ENCODE measurements at places on chromosomes 13 and 19.

- peak; percentile 27 for DNase-seq
Measured at GRCh38 chr13:43023289-43023963, at the start of gene DNAJC15. DNAJC15 (plus strand) TSS chr13:43023586; CDS start chr13:43023627, 41 bp downstream.

- no peak for DNase-seq
Measured at GRCh38 chr19:34150558-34150957, 21.7 kb upstream of the LSM14A start.

- DNase-seq = no peak
Measured at GRCh38 chr13:43237616-43238015, 214.2 kb downstream of the DNAJC15 start.

DNA sequence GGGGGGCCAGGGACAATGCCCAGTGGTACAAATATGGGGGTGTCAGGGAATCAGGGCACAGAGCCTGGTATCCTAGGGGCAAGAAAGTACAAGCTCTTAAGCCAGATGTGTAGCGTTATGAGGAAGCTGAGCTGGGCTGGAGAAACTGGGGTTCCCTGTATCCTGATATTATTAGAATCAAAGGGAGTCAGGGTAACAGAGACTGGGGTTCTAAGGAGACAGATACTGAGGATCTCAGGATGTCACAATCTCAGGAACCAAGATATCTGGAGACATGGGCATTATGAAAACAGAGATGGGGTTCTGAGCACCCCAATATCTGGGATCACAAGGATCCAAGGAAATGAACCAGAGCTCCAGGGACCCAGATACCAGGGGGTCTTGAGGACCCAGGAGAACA, 784 bp downstream of the BCL3 start:
- no peak for DNase-seq

GRCh38 chr13:102487330-102487729, 85.5 kb upstream of the FGF14 start:
- DNase-seq = no peak

DNA sequence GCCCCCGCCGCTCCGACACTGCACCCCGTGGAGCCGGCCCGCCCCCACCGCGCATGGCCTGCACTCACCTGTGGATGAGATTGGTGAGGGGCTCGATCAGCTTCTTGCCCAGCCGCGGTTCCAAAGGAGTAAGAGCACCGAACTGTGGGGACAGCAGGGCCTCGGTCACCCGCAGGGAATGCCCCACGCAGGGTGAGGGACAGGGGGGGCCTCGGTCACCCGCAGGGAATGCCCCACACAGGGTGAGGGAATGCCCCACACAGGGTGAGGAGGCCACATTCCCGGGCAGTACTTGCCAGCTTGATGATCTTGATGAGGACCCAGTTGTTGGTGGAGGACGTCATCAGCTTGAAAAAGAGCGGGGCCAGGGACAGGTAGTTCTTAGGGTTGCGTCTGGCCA, 22.3 kb downstream of the AP3D1 start:
- DNase-seq = no peak

GRCh38 chr13:108428691-108429090, 159.2 kb downstream of the TNFSF13B start:
- DNase-seq = no peak

- DNase-seq = no peak
Measured at GRCh38 chr19:41415154-41415571, 12.0 kb downstream of the B3GNT8 start.

DNA sequence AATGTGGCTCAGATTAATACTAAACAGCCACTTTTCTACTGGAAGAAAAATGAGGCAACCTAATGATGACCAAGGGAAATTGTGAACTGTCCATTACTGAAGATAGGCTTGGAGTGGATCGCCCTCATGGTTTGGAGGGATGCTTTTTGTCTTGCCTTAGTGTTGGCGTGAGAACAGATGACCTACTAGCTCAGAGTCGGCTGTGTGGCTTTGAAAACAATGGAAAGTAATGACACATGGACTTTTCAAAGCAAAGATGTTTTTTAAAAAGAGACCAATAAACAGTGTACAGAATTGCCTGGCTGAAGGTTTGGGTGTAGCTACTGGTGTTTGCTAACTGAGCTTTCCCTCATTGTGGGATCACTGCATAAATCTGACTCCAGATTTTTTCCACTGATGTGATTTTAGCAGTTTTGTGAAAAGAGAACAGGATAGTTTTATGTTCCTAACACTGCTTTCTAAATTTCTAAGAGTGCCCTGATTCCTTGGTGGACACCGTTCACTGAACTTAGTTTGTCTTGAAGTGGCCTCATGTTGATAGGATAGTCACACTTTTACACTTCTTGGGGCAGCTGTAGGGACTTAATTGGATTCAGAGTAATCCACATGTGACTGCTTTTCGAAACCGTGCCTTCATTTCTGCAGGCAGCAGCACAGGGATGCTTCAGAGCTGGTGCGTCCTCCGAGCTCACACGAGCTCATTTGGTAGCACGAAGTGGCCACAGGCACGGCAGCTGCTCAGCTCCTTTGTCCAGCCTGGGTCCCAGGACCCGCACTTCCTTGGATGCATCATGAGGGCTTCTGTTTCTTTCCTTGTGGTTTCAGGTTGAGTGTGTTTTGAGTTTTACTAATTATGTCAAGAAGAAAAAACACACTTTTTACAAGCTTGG, 4.3 kb downstream of the CEBPG start:
- no peak for DNase-seq

- DNase-seq = no peak
Measured at GRCh38 chr19:4229179-4229931, at the start of gene EBI3. EBI3 (plus strand) TSS chr19:4229523; CDS start chr19:4229551, 28 bp downstream.

GRCh38 chr13:24225930-24226329, 65.4 kb downstream of the SPATA13 start:
- no peak for DNase-seq

DNA sequence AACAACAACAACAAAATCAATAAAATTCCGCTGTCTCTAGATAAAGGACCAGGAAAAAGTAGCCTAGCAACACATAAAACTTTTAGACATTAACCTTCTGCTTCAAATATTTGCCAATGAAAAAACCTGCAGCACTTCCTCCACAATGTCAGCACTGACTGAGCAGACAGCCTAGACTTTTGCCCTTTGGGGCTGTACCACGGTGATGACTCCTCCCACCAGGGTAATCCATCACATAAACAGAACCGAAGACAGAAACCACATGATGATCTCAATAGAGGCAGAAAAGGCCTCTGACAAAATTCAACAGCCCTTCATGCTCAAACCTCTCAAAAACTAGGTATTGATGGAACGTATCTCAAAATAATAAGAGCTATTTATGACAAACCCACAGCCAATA, 30.2 kb upstream of the TRPC4 start:
- DNase-seq = no peak

- DNase-seq = no peak
Measured at GRCh38 chr19:45601524-45602374, at the start of gene GPR4. GPR4 (minus strand) TSS chr19:45602212; CDS start chr19:45591866, 10,346 bp downstream.

GRCh38 chr13:98406971-98407370, 169.9 kb downstream of the STK24 start:
- DNase-seq = no peak

GRCh38 chr13:26494571-26495195, 62.8 kb upstream of the WASF3 start:
- no peak for DNase-seq

GRCh38 chr13:94708031-94708859, 4.1 kb downstream of the SOX21 start:
- DNase-seq = no peak

DNA sequence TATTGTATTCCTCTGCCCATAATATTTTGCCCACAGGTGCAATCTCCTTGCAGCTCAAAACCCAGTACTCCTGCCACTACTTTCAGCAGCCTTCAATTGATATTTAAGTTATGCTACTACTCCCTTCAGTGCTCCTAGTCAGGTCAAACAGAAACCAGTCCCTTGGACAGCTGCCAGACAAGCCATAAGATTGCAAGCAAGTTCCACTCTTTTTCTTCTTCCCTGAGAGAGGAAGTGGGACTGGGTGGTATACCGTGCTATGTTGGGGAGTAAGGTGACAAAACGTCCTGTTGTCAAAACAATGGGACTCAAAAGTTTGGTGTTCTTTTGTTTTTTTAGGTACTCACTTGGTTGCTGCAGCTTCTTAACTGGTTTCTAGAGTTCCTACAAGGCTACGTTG, 63.1 kb upstream of the FRY start:
- DNase-seq = no peak

DNA sequence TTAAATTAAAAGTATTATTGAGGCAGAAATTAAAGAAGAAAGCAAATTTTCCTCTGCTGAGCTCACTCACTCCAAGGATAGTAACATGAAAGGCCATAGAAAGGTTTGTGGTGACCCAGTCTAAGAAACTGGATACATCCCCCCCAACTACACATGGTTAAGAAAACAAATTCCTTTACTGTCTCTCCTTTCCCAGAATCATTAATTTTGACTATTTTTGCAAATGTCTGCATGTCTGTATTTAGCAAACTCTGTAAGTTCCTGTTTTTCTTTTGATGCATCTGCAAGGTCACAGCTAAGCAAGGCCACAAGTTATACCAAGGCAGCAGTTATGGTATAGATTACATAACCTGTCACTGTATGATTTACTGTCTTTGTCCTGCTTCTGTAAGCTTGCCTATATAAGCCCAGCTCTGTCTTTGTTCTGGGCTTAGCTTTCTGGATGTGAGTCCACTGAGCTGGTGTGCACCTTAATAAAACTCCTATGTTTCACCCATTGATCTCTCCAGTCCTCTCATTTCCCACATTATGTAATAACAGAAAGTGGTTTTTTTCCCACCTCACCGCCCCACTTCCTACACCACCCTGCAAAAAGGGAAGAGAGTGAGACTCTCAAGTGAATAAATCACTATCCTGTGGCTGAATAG, 8.5 kb upstream of the ZNF83 start:
- DNase-seq = no peak

- DNase-seq = no peak
Measured at GRCh38 chr19:40257096-40257517, 28.0 kb downstream of the AKT2 start.

DNA sequence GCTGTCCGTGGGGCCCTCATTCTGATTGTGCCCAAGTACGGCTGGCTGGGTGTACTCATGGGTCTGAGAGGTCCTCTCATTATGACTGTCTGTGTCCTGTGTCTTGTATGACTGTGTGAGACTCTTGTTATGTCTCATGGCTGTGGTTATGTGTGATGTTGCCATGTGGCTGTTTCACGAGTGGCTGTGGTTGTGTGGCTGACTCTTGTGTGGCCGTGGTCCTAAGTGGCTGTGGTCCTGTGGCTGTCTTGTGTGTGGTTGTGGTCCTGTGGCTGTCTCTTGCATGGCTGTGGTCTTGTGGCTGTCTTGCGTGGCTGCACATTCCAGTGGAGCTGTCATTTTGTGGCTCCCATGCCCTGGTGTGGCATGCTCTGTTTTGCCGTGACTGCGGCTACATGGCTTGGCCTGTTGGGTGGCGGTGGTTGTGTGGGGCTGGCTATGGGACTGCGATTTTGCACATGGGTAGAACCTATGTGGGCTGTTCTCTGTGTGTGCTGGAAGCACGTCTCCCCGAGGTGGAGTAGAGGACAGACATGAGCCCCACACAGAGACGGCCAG, 2.5 kb downstream of the LYL1 start:
- DNase-seq = no peak

DNA sequence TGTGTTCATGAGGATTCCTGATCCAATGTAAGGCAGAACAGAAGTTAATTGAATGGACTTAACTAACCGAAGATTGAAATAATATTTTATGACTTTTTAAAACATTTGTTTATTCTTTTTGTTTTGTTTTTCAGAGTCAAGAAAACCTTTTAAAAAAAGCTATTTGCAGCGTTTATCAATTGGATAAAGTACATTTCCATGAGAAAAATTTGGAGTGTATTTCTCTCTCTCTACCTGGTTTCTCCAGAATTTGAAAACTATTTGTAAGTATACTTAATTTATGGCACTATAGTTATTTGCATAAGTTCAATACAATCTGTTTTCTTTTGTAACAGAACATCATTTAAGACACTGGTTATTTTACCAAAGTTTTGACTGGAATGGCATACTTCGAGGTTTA, 208.0 kb upstream of the UBL3 start:
- no peak for DNase-seq

- DNase-seq = no peak
Measured at GRCh38 chr13:81762449-81762848, 1421.5 kb upstream of the SPRY2 start.

DNA sequence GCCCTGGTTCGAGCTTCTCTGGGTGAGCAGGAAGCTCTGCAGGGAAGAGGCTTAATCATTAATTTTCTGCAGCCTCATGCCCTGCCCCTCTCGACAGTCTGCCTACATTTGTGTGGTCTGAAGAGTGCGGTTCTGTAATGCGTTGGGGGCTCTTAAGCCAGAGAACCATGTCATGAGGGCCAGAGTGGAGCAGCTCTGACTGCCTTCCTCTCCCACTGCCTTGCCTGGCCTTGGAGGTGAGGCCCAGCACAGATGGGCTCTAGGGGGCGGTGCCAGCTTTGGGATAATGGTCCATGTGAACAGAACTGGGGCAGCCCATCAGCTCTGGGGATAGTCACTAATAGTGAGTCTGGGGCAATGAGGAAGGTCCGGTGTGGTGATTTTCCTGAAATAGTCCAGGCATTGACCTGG, 5.7 kb downstream of the FGF9 start:
- DNase-seq = no peak

DNA sequence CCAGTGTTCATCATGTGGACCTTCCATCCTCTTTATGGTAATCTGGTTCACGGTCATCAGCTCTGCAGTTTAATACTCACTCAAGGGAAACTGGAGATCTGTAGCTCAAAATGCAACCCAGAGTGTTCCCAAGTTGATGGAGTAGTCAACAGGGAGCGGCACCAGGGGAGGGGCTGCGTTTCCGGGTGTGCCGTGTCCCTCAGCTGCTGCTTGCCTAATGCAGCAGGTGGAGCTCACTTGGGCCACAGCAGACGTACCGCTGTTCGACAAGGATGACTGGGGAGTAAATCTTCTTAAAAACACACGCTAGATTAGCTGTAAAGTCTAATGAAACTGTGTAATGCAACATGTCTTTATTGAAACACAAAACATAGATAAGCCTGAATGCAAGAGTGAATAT, 81.1 kb downstream of the TNFSF13B start:
- no peak for DNase-seq

- no peak for DNase-seq
Measured at GRCh38 chr13:67588607-67589006, 358.5 kb upstream of the PCDH9 start.

GRCh38 chr13:24215732-24216131, 55.2 kb downstream of the SPATA13 start:
- DNase-seq = no peak

- no peak for DNase-seq
Measured at GRCh38 chr19:15837221-15837731, 21.8 kb upstream of the OR10H1 start.

DNA sequence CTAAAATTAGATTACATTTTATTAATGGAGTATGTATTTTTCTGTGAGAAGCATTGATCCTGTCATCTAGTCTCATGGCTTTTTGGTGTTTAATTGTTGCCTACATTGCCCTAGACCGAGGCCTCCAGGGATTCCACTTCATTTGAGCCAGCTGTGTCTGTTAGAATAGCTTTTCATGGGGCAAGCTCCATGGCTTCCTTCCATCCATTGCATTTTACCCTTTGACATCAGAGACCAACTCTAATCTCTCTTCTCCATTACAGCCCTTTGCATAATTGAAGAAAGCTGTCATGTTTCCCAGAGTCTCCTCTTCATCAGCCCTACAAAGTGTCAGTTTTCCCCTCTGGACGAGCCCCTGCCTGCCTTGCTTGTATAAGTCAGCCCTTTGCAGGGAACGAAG, 70.6 kb downstream of the MTUS2 start:
- DNase-seq = no peak
